ENCODE measurements at places on chromosomes 6 and 20.

DNA sequence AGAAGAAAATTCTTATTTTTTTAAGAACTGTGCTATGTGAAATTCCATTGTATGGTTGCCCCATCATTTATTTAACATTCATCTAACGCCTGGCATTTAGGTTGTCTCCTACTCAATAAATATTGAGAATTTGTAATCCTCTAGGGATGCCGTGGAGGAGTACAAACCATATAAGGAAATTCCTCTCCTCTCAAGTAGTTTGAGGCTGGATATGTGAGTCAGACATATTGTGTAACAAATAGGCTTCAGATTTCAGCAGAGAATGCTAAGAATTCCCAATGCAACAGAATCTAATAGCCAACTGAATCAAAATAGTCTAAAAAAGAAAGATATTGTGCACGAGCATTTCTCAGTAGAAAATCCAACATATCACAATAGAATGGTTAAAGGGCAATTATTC is 174.7 kb downstream of the OTOR start:
- no peak for DNase-seq

- DNase-seq: no peak
Measured at GRCh38 chr6:80449726-80450125, 343.3 kb downstream of the BCKDHB start.

GRCh38 chr6:162153120-162153519 is 574.4 kb downstream of the PRKN start:
- DNase-seq: no peak

- no peak for DNase-seq
Measured at GRCh38 chr20:64239449-64240242, 15.9 kb upstream of the PCMTD2 start.

- no peak for DNase-seq
Measured at GRCh38 chr20:12893019-12893418, 115.8 kb upstream of the SPTLC3 start.

DNA sequence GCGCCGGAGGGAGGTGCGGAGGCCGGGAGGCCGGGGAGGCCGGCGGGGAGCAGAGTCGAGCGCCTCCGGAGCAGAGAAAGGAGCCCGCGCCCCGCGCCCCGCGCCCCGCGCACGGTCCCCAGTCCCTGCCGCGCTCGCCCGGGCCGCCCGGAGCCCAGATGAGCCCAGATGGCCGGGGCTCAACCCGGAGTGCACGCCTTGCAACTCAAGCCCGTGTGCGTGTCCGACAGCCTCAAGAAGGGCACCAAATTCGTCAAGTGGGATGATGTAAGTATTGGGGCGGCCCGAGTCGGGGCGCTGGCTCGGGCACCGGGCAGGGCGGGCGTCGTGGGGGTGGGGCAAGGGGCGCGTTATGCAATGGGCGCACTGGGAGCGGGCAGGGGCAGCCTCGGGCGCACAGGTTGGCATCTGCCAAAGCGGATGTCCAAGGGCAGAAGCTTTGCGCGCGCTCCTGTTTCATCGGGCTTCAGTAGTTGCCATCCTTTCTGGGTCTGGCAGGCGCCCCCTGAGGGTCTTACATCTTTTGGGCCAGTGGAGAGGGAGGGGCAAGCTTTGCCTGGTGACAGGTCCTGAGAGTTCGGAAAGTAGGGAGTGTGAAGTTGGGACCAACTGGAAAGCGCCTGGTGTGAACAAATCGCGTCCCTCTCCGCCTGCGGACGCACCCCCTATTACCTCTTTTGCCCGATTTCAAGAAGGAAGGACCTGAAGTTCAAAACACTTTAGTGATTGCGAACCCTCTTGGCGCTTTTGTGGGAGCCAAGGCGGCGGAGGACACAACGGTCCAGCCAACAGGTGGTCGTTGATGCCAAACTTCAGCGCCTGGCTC is 631 bp downstream of the PLCB1 start:
- no peak for DNase-seq

- no peak for DNase-seq
Measured at GRCh38 chr20:16283978-16284377, 289.3 kb downstream of the KIF16B start.

GRCh38 chr6:27472182-27472616 is 706 bp downstream of the ZNF184 start:
- DNase-seq: peak; percentile 64

GRCh38 chr6:14571746-14572145 is 454.2 kb downstream of the CD83 start:
- no peak for DNase-seq

GRCh38 chr6:154213782-154214181 is 142.8 kb downstream of the IPCEF1 start:
- no peak for DNase-seq

GRCh38 chr20:22795871-22796270 is 211.5 kb upstream of the FOXA2 start:
- no peak for DNase-seq

DNA sequence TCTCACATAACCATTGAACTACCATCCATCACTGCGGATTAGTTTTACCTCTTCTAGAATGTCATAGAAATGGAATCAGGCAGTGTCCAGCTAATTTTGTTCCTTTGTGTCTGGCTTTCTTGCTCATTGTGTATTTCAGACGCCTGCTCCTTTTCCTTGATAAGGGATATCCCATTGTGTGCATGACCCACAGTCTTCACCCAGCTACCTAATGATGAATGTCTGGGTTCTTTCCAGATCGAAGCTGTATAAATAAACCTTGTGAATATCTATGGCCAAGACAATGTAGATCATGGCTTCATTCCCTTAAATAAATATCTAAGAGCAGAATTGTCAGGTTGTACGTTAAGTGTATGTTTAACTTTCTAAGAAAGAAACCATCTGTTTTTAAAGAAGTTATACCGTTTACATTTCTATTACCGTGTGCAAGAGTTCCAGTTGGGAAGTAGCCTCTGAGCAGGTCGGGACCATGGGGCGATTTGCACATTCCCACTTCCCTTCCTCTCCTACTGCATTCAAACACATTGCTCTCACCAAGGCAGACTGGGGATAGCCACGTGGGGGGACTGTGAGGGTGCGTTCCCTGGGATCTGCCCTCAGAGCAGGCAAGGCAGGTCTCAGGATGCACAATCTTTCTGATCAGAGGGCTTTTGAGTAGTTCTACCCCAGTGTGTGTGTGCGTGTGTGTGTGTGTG is 13.1 kb downstream of the CD93 start:
- DNase-seq: no peak
